Activated naive CD4-positive, alpha-beta T cell (primary cell): ENCODE measurements at places on chromosomes 6 and 20.

DNA sequence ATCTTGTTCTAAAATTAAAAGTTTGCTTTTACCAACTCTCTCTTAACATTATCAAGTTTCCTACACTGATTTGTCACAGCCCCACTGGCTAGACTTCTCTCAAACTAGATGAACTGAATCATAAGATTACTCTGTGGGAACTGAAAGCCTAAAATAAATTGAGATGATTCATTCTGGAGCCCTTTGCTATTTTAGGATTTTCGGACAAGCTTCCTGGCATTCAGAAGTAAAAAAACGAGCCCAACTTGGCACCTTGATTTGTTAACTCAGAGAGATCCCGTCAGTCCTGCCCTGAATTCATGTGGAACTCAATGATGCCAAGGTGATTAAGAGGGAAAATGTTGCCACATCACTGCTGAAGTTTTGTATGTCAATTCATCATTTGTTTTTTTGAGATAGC is 122.0 kb upstream of the NRSN1 start:
- DNase-seq: no peak

DNA sequence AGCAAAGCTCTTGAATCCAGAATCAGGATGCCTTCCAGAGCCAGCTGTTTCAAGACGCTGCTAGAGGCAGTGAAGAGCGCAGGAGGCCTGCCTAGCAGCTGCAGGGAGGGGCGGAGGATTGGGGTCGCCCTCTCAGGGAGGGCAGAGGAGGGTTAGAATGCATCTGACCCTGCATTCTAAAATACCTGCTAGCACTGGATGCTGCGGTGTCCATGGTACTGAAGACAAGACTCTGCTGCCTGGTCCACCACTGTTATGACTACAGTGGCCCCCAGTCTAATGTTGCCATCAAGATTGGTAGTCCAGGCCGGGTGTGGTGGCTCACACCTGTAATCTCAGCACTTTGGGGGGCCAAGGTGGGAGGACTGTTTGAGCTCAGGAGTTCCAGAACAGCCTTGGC is 193.7 kb upstream of the PROKR2 start:
- DNase-seq: no peak

- no peak for DNase-seq
Measured at GRCh38 chr20:34268851-34269636, 27.8 kb downstream of the ASIP start.

GRCh38 chr6:153790048-153790447 is 249.0 kb upstream of the OPRM1 start:
- DNase-seq: no peak

DNA sequence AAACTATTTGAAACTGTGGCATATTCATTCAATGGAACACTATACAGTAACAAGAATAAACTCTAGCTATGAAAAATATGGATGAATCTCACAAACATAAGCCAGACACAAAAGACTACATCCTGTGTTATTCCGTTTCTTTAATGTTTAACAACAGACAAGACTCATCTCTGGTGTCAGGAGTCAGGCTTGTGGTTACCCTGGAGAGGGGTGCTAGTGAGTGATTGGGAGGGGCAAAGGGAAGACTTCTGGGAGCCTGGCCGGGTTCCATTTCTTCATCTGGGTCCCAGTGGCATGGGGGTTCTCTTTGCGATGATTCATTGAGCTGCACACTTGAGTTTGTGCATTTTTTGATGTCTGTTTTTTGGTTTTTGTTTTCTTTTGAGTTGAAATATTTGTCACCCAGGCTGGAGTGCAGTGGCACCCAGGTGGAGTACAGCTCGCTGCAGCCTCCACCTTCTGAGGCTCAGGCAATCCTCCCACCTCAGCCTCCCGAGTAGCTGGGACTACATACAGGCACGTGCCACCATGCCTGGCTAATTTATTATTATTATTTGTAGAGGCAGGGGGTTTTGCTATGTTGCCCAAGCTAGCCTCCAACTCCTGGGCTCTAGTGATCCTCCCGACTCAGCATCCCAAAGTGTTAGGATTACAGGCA is 21.2 kb upstream of the TTPAL start:
- DNase-seq: no peak

DNA sequence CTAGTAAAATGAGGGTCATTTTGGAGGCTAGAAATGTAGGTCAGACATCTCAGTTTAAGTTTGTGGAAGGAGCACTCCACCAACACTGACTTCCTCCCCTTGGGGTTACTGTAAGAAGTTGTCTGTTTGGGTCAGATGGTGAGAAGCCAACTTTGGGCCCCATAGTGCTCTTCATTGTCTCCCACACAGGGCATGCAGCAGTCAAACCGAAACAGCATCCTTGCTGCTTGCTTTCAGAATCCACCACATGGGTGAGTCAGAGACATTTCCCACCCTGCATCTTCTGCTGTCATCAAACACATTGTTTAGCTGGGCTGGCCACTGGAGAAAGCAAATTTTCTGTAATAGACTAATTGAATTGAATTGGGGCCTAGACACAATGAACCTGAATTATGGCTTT is 16.8 kb downstream of the IL17F start:
- no peak for DNase-seq

- no peak for DNase-seq
Measured at GRCh38 chr6:149013586-149014344, 266.9 kb downstream of the UST start.

DNA sequence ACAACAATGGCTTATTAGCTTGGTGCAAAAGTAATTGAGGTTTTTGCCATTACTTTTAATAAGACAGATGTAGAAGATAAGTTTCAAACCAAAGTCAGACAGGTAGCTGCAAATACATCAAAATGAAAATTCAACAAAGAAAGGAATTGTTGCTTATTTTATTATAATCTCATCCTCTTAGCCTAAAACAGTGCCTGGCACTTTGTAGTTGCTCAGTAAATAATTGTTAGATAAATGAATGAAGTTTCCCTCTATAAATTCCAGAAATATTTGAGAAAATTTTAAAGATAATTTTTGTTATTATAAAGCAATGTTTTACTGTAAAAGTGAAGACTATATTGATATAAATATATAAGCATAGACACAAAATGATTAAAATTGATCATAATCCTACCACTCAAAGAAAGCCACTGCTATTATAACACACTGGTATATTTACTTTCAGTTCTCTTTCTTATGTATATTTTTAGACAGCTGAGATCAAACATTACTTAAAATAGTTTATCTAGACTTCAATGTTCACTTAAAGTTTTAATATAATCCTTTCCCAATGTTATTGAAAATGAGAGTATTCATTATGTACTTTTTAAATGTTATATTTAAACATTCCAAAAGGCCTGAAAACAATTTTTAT is 42.5 kb downstream of the SESN1 start:
- no peak for DNase-seq

DNA sequence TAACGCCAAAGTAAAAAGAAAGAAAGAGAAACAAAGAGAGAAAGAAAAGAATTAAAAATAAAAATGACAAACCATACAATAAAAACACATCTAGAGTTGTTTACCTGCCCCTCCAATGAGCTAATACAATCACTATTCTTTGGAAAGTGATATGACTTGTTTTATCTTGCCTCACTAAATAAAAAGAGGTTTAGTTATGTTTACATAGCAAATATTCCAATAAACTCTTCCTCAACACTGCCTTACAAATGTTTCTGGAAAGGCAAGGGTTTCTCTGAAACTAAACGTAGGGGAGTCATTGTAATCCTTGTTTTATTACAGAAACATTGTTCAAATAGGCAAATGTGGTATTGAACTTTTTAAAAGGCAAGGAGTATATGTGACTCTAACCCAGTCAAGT is 396.2 kb downstream of the EPM2A start:
- no peak for DNase-seq

- no peak for DNase-seq
Measured at GRCh38 chr6:22582417-22583205, 13.2 kb downstream of the HDGFL1 start.

DNA sequence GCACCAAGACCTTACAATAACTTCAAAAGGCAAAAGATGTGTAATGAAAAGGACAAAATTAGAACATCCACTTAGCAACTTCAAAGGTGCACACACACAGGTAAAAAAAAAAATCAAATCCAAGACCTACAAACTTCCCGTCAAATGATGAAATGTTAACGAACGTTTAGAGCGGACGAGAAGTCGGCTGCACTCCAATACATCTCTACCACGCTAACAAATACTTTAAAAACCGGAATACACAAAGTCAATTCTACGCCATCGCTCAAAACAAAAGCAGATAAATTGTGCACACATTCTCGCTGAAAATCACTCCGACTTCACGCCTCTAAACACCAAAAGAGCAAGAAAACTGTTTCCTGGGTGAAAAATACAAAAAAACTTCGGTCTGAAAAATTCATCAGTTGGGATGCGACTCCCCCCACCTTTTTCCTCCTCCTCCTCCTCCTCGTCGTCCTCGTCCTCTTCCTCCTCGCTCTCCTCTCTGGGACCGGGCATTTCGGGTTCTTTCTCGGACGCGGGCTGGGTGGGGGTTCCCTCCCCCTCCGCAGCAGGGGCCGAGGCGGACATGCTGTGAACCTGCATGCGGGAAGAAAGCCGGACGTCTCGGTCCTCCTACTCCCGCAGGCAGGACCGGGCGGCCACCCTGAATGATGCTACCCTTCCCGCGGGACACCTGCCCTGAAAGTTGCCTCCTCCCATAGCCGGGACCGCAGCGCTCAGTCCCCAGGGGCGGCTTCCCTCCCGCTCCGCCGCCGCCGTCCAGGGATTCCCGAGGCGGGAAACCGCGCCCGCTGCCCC is 712 bp downstream of the DEK start:
- no peak for DNase-seq

DNA sequence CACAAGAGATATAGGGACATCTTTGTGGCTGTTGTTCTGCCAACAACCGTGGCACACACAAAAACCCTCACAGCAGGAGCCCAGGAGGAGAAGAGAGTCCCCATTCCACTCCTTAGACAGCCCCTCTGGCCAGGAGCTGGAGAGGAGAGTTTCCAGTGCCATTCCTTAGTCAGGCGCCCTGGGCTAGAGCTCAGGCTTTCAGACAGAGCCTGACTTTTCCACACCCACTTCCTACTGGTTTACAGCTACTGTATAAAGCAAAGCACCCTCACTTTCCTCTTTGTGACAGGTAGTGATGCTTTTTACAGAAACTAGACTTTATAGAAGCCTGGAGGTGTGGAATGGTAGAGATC is 145.9 kb downstream of the SYCP2 start:
- no peak for DNase-seq

DNA sequence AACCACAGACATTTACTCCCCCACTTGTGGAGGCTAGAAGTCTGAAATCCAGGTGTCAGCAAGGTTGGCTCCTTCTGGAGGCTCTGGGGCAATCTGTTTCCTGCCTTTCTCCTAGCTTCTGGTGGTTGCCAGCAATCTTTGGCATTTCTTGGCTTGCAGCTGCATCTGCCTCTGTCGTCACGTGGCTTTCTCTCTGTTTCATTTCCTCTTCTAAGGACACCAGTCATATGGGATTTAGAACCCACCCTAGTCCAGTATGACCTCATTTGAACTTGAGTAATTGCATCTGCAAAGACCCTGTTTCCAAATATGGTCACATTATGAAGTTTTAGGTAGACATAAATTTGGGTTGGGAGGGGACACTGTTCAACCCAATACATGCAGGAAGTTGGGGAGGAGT is 56.2 kb upstream of the EPB41L1 start:
- DNase-seq: no peak

GRCh38 chr20:62703853-62704228 is 4.8 kb upstream of the NTSR1 start:
- DNase-seq: no peak

GRCh38 chr6:11538052-11538818 is 686 bp downstream of the TMEM170B start:
- no peak for DNase-seq

- DNase-seq: no peak
Measured at GRCh38 chr6:163940705-163941623, 526.4 kb downstream of the QKI start.

GRCh38 chr6:41581381-41581991 is 35.3 kb downstream of the FOXP4 start:
- no peak for DNase-seq

DNA sequence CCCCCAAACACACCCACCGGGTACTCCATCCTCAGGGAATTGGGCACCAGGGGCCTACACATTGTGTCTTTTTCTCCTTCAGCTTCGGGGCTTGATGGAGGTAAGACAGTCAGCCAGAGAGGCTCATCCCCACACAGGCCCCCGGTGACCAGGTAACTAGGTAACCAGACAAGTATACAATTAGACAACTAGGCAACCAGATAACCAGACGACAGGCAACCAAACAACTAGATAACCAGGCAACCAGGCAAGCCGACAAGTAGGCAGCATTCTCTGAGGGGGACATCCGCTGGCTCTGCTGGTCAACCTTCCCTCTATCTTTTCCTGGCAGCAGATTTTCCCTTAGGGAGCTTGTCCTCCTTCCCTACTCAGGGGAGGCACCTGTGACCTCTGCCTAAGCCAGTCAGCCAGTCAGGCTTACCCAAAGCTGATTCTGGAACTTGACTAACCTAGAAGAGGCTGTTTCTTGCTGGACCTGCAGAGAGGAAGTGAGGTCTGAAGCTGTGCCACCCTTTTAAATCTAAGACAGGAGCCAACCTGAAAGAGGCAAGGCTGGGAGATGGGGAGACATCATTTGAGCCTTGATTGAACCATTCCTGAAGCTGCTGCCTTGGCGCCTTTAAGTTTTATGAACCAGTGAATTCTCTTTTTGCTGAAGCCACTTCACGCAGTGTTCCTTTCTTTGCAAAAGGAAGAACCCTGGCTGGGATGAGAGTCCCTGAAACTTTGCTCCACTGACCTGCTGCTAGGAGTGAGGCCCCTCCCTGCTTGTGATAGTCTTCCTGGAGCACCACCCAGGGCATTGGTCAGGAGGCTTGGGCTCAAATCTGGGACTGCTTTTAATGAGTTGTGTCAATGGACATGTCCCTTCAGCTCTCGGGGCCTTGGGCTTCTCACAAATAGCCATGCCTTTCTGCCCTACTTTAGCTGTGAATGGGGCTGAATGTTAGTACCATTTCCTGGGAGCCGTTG is 96.4 kb upstream of the RNF24 start:
- no peak for DNase-seq

GRCh38 chr20:18011951-18012645 is 43.3 kb downstream of the MGME1 start:
- no peak for DNase-seq

GRCh38 chr20:16388731-16389130 is 184.5 kb downstream of the KIF16B start:
- DNase-seq: no peak

GRCh38 chr6:35359744-35360348 is 17.5 kb downstream of the PPARD start:
- DNase-seq: no peak

DNA sequence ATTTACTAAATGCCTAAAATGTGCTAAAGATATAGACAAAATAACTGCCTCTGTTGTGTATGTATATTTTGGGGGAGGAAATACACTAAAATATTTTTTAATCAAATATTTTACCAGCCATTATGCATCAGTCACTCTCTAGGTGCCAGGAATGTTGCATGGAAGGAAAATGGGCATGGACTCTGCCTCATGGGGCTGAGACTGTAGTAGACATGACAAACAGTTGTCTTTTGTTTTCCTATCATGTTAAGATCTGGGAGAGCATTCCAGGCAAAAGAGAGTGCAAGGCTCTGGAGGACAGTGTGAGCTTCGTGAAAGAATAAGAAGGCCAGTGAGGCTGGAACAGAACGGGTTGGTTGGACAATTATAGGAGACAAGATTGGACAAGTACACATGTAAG is 26.5 kb downstream of the HLA-DOB start:
- no peak for DNase-seq
